ENCODE measurements at places on chromosomes 3 and 15. TPM values are rescaled to one million over a fixed set of nuclear protein-coding genes. Genes with fewer than 3 reads are reported as not detected.

The HTR3E gene
- total RNA-seq = not detected

The ISLR2 gene
- total RNA-seq = not detected

The COL6A5 gene
- total RNA-seq = not detected

The SPINT1 gene
- 6.5 TPM for total RNA-seq

The ATP13A5 gene
- not detected for total RNA-seq

The LRRC3B gene
- not detected for total RNA-seq

The KCNAB1 gene
- total RNA-seq = not detected

The ADAMTS9 gene
- total RNA-seq = not detected

The SLC12A1 gene
- total RNA-seq = not detected

The MAP1A gene
- total RNA-seq = 2.3 TPM

The RPL15 gene
- total RNA-seq = 2,116 TPM

The SAMMSON gene
- not detected for total RNA-seq

The RNU5B-1 gene
- total RNA-seq = 32.6 TPM

The PPP1R14D gene
- total RNA-seq = not detected

The ALCAM gene
- 3.8 TPM for total RNA-seq

The XYLB gene
- 0.59 TPM for total RNA-seq

The KBTBD13 gene
- not detected for total RNA-seq

The EPHA3 gene
- not detected for total RNA-seq

The FAM174B gene
- total RNA-seq = 5.4 TPM

The LRRC15 gene
- total RNA-seq = not detected

The FBXW12 gene
- total RNA-seq = not detected

The CCNB2 gene
- 0.46 TPM for total RNA-seq

The SERINC4 gene
- not detected for total RNA-seq

The TMOD2 gene
- 16.8 TPM for total RNA-seq

The COX5A gene
- total RNA-seq = 83.1 TPM

The TUSC7 gene
- total RNA-seq = not detected

The SLC22A13 gene
- total RNA-seq = 0.35 TPM

The AGBL1 gene
- not detected for total RNA-seq

The NANOGP8 gene
- not detected for total RNA-seq

The TNNC1 gene
- 8.8 TPM for total RNA-seq

The GOLGA8F gene
- total RNA-seq = not detected

The MYL3 gene
- total RNA-seq = not detected

The ATP13A4 gene
- 1.9 TPM for total RNA-seq

The DPH3 gene
- 14.0 TPM for total RNA-seq

The TMA7 gene
- 245 TPM for total RNA-seq

The GASK1A gene
- total RNA-seq = 0.15 TPM

The DAZL gene
- not detected for total RNA-seq

Measured in T-cell (primary cell).